Thymus (tissue), 14 donors: ENCODE measurements at places on chromosomes 7 and 10.
A peak's percentile ranks its signal among the peaks of the same experiment; 100 is the strongest.

DNA sequence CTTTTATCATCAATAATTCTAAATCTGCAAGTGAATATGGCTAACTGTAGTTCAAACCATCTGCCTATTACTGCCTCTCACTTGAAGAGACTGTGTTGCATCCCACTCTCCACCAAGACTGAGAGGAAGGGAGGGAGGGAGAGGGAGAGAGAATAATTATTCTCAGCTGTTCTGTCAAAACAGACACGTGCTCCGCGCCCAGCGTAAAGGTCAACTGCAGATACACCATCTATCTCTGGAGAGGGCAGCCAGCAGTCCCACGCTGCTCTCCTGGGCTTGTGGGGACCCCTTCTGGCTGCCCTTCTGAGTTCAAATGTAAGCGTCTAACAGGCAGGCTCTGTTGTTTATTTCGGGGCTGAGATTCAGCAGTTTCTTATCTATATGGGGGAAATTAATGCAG is 625.5 kb upstream of the GALNT17 start:
- H3K4me1 ChIP-seq, result no peaks in the 10 kb centered on the region
- H3K36me3 ChIP-seq, result no peaks in the 10 kb centered on the region
- H3K4me3 ChIP-seq, result no peak overlapping the region
- no peaks in the 10 kb centered on the region for H3K27me3 ChIP-seq
- no peak for DNase-seq

DNA sequence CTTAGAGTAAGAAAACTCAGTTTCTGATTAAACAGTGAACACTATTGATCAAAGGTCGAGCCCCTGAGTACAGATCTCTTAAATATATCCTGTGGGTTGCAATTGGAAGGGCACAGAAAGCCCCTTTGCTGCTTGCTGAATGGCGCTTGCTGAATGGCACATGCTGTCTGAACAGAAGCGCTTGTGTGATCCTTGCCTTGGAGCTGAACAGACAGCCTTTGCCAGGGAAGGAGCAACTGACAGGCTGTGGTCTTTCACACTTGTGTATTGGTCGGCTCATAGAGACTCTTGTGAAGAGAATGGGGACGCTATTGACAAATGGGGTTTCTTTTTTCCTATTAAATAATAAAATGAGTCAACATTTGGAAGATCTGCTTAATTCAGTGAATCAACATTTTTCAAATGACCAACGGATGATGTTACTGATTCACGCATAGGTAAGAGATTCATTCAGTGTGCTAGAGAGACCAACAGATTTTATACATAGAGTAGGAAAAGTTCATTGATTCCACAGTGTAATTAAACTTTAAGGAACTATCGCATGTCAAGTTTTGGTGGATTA is 99.4 kb upstream of the TNS3 start:
- no peak overlapping the region for H3K27ac ChIP-seq
- no peaks in the 10 kb centered on the region for H3K4me1 ChIP-seq
- no peaks in the 10 kb centered on the region for H3K27me3 ChIP-seq

DNA sequence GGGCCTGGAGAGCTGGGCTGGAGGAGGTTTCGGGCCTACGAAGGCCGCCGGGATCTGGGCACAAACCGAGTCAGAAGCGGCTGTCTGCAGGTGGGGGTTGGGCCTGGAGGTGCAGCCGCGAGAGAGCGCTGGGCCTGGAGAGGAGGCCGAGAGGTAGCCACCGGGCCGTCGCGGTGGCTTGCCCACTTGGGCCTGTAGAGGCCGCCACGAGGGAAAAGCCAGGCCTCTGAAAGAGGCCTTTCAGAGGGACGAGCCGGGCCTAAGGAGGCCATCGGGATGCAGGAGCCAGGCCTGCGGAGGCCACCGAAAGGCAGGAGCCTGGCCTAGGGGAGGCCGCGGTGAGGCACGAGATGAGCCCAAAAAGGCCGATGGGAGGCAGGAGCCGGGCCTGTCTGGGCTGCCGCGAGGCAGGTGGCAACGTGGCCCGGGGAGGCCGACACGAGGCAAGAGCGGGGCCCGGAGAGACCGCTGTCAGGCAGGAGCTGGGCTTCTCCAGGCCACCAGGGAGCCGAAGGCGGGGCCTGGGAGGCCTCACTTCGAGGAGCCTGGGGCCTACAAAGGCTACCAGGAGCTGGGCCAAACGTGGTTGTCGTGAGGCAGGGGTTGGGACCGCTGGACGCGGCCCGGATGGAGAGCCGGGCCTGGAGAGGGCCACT is 25.6 kb downstream of the MDH2 start:
- H3K27me3 ChIP-seq, result no peaks in the 10 kb centered on the region
- no peak overlapping the region for H3K27ac ChIP-seq

DNA sequence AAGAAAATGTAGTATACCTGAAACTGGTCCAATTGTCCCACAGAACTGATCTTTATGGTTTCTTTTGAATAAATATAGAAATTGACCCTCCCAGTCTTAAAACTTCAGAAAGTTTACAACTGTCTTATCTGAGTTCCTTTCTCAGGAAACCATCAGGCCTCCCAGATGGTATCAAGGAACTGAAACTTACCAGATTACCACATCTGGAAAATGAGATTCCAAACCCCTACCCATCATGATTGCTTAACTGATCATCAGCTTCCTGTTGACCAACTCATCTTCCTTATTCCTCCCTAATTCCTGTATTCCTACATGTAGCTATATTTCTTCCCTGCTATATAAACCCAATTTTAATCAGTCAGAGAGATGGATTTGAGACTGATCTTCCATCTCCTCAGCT is 5.5 kb downstream of the VWDE start:
- H3K36me3 ChIP-seq, result no peaks in the 10 kb centered on the region
- no peak for DNase-seq
- H3K27me3 ChIP-seq, result peaks cover 2% of the 10 kb centered on the region
- no peaks in the 10 kb centered on the region for H3K4me1 ChIP-seq
- no peak overlapping the region for H3K4me3 ChIP-seq

GRCh38 chr10:70652761-70653657 is 19.3 kb upstream of the ADAMTS14 start:
- no peaks in the 10 kb centered on the region for H3K4me1 ChIP-seq
- no peaks in the 10 kb centered on the region for H3K36me3 ChIP-seq
- H3K4me3 ChIP-seq, result no peak overlapping the region
- no peaks in the 10 kb centered on the region for H3K27me3 ChIP-seq
- H3K27ac ChIP-seq, result no peak overlapping the region

- H3K27ac ChIP-seq, result peak overlapping the region; percentile 92
- H3K36me3 ChIP-seq, result no peaks in the 10 kb centered on the region
- H3K4me1 ChIP-seq, result peaks cover 23% of the 10 kb centered on the region
- peak; percentile 18 for DNase-seq
- peak overlapping the region; percentile 76 for H3K4me3 ChIP-seq
Observed at GRCh38 chr10:43137717-43138020, 576 bp upstream of the CSGALNACT2 start.

- no peak for DNase-seq
- no peaks in the 10 kb centered on the region for H3K4me1 ChIP-seq
- H3K4me3 ChIP-seq, result no peak overlapping the region
- H3K27ac ChIP-seq, result no peak overlapping the region
- H3K36me3 ChIP-seq, result no peaks in the 10 kb centered on the region
Observed at GRCh38 chr10:100791369-100792058, 46.1 kb downstream of the PAX2 start.

DNA sequence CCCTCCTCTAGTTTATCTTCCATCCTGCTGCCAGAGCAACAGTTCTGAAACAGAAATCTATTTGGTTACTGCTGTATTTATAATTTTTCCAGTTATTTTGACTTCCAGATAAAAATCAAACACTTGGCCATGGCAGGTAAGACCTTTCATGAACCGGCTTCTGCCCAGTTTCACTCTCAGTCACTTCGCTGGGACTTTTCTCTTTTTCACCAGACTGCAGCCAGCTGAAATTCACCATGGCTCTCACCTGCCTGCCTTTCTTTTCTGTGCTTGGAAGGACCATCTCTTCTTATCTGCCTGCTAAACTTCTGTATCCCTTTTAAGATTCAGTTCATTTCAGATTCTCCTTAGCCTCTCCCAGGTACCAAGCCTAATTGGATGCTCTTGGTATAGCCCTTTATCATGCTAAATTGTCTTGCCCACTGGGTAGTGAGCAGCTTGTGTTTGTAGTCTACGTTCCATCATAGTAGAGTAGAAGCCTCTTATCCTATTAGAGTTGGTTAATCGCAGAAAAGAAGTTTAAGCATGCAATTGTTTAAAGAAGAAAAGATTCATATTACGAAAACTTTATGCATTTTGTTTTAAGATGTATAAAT is 71.7 kb downstream of the TAF3 start:
- no peak overlapping the region for H3K4me3 ChIP-seq
- H3K27me3 ChIP-seq, result no peaks in the 10 kb centered on the region
- no peak overlapping the region for H3K27ac ChIP-seq
- H3K4me1 ChIP-seq, result no peaks in the 10 kb centered on the region

DNA sequence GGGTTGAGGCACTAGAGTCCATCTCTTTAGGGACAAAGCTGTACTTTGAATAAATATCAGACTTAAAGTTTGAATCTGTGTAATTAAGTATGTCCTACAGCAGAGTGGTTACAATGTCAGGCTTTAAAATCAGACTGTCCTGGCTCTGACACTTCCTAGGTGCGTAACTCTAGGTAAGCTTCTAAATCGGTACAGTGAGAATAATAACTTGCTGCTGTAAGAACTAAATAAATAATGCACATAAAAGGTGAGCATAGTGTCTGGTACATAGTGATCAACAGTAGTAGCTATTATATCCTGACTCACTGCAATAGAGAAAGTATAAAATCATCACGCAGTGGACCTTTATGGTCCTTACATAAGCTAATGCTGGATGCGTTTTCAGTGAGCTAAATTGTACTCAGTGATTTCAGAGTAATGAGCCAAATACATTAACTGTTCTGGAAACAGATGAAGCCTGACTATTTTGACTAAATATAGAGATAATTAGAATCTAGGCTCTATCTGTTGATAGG is 72.2 kb upstream of the PDK4 start:
- DNase-seq, result no peak
- no peaks in the 10 kb centered on the region for H3K27me3 ChIP-seq
- no peaks in the 10 kb centered on the region for H3K4me1 ChIP-seq

- no peaks in the 10 kb centered on the region for H3K27me3 ChIP-seq
- no peak overlapping the region for H3K27ac ChIP-seq
- H3K36me3 ChIP-seq, result no peaks in the 10 kb centered on the region
- H3K4me3 ChIP-seq, result no peak overlapping the region
- H3K4me1 ChIP-seq, result no peaks in the 10 kb centered on the region
Observed at GRCh38 chr7:79293655-79294142, 159.8 kb downstream of the MAGI2 start.

DNA sequence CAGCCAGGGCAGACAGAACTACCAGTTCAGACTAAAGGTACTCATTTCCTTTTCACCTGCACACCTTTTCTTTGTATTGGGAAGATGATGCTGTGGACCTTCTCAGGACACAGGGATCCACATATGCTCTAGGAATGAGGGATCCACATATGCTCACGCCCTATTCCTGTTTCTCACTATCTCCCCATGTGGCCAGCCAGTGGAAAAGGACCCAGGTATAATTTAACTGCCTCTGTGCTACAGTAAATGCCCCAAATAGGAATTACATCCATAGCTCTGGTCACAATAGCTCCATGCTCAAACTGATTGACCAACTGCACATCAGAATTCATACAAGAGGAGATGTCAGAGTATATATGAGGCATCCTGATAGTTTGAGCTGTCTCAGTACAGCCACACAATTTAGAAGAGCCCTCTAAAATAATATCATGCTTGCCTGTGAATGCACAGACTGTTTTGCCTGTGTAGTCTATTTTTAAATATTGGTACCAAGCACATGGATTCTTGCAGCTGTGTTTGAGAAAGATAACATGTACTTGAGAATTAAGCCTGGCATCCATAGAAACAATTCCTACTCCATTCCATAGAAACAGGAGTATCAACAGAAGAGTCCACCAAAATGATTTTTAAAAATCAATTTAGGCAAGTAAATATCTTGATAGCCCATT is 43.7 kb downstream of the CTTNBP2 start:
- no peak overlapping the region for H3K27ac ChIP-seq
- H3K4me3 ChIP-seq, result no peak overlapping the region
- H3K36me3 ChIP-seq, result no peaks in the 10 kb centered on the region
- no peaks in the 10 kb centered on the region for H3K27me3 ChIP-seq

- no peaks in the 10 kb centered on the region for H3K4me1 ChIP-seq
- no peaks in the 10 kb centered on the region for H3K27me3 ChIP-seq
- DNase-seq, result no peak
Observed at GRCh38 chr10:19947215-19947614, 131.0 kb downstream of the PLXDC2 start.

DNA sequence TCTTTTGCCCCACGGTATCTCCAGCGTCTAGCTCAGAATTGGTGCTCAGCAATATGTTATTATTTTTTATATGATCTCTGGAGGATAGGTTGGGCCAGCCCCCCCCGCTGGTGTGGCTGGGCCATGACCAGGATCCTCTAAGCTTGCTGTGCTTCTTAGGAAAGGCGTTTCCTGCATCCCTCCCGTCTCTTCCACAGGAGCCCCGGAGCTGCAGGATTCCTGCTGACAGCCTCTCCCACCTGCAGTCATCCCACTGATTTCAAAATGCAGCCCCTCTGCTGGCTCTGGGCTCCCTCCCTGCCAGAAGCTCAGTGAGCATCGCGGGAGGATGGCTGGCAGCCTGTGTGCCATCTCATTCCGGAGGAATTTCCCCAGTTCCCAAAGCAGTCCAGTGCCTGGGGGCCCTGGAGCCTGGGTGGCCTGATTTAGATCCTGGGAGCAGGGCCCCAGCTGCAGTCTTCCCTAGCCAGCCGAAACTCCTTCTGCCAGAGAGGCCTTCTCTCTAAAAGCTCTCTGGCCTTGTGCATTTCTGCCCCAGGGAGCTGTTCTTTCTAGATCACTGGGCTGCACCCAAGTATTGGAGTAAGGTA is 21.8 kb upstream of the GOLGA7B start:
- DNase-seq, result no peak
- no peaks in the 10 kb centered on the region for H3K4me1 ChIP-seq
- peaks cover 9% of the 10 kb centered on the region for H3K27me3 ChIP-seq
- no peaks in the 10 kb centered on the region for H3K36me3 ChIP-seq
- H3K4me3 ChIP-seq, result no peak overlapping the region
